Renal cortex interstitium (tissue), 15 donors: ENCODE measurements at places on chromosomes 1 and 21.

DNA sequence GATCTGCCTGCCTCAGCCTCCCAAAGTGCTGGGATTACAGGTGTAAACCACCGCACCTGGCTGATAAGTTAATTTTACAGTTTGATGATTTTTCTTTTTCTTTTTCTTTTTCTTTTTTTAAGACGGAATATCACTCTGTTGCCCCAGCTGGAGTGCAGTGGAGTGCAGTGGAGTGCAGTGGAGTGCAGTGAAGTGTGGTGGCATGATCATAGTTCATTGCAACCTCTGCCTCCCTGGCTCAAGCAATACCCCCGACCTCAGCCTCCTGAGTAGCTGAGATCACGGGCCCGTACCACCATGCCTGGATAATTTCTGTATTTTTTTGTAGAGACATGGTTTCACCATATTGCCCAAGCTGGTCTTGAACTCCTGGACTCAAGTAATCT, 84.4 kb upstream of the CXADR start:
- DNase-seq, result no peak

DNA sequence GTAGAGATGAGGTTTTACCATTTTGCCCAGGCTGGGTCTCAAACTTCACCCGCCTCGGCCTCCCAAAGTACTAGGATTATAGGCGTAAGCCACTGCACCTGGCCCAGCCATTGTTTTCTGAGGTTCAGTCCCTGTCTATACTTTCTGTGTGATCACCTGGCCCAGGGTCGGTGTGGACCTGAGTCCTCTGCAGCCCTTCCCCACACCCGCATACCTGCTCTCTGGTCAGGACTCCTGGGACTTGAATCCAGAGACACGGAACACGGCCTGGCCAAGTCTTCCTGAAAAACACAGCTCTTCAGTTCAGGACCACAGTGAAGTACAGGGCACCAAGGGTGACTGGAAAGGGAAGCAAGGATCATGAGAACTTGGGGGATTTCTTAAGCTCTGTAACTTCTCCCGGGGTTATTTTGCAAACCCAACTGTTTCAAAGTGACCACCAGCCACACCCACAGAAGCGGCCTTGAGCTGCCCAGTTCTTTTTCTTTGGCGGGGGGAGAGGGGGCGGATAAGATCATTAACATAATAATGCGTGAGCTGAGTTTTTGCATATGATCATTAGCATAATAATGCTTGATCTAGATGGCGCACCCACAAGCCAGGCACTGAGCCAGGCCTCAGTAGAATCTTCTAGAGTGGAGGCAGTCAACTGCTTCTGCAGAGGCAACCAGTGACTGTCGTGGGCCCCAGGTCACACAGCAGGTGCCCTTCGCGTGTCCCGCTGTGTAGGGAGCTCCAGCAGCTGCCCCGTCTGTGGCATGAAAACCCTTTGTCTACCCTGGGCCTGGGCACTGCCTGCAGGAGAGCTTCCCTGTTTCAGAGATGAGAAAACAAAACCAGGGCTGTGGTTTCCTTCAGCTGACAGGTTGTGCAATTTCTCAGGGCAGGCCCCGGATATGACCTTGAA, 1.7 kb upstream of the NADK start:
- DNase-seq, result no peak

DNA sequence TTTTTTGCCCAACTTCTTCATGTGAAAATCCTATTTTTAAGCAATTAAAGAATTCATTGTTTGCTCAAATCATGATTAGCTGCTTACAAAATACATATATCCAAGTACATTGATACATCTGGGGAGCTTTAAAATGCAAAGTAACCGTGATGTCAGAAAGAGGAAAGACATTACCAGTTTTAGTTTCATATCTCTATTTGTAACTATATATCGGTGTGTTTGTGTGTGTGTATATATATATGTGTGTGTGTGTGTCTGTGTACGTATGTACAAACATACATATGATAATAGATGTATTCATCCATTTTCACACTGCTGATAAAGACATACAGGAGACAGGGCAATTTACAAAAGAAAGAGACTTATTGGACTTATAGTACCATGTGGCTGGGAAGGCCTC, 310.1 kb downstream of the DPYD start:
- DNase-seq, result no peak

- DNase-seq, result no peak
These were observed 57.5 kb downstream of the TYW3 start for GRCh38 chr1:74790453-74790852.

DNA sequence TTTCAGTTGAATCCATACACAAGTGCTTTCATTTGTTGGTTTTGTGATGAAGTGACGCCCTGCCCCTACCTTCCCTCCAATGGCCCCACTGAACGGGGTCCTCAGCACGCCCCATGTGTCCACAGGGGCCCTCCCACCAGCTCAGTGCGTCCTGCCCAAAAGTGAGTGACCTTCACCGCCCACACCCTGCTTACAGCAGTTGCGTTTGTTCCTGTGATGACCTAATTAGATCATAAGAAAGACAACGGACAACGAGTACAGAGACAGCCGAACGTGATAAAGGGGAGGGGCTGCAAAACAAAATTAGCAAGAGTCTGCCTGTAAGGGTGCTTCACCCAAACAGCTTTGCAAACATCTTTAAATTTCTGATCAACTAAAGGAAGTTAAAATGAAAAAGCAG, 38.2 kb upstream of the RIPK4 start:
- no peak for DNase-seq

GRCh38 chr1:118988186-118989005, at the start of gene TBX15:
TBX15 (minus strand) TSS chr1:118988343; CDS start chr1:118987795, 548 bp downstream.
- DNase-seq, result no peak

DNA sequence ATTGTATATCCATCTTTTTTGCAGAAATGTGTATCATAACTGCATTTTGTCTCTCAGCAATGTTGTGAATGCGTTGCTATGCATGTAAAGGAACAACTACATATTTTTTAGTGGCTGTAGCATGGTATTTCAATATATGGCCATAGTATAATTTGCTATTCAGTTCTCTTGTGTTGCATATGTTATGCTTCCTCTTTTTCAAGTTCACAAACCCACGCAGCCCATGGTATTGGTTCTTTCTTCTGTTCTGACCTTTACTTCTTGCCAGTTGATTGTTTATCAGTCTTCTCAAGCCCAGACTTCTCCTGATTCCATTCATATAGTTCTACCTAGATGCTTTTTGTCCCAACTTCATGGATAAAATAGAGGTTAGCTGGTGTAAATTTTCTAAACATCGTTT, 6.1 kb downstream of the SLC22A15 start:
- DNase-seq, result no peak

DNA sequence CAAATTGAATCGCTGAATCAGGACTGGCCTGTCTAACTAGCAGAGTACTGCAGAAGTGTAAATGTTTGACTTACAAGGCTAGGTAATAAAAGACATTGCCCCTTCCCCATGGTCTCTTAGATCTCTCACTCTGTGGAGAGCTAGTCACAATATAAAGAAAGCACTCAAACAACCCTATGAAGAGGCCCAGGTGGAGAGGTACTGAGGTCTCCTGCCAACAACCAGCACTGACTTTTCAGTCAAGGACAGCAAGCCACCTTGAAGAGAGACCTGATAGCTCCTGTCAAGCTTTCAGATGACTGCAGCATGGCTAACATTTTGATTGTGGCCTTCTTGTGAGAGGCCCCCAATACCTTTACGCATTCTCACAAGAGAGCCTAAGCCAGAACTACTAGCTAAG, 18.5 kb downstream of the HFM1 start:
- DNase-seq, result no peak

GRCh38 chr21:45535341-45536081, 6.7 kb downstream of the SLC19A1 start:
- DNase-seq, result no peak

GRCh38 chr1:92832537-92833114, 786 bp downstream of the RPL5 start:
- no peak for DNase-seq

DNA sequence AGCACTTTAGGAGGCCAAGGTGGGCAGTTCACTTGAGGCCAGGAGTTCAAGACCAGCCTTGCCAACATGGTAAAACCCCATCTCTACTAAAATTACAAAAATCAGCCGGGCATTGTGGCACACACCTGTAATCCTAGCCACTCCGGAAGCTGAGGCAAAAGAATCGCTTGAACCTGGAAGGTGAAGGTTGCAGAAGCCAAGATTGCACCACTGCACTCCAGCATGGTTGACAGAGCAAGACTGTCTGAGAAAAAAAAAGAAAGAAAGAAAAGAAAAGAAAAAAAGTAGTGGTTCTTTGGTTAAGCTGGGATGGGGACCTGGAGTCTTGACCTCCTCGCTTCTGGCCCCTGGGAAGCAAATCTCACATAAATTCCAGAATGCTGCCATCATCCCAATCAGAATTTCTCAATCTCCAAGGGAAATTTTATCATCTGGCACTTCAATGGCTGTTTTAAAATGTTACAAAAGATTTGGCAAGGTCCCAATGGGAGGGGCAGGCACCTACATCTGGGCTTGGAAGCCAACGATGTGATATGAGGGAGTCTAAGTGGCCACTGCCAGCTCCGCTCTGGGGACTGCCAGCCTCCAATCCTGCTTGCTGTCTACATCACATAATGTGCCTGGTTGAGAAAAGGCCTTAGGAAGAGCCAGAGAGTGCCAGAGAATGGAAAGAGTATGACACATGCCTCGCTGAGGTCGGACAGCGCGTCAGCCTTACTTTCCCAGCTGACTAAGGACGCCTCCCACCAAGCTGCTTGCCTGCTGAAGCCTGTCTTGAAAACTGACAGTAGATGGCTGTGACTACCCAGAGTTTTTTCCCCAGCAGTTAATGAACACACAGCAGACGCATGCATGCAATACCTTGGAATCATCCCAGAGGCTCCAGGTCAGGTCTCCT, 42.1 kb upstream of the SRP9 start:
- DNase-seq, result peak; percentile 64

- DNase-seq, result no peak
These were observed 67.0 kb downstream of the CHD5 start for GRCh38 chr1:6113116-6113515.

DNA sequence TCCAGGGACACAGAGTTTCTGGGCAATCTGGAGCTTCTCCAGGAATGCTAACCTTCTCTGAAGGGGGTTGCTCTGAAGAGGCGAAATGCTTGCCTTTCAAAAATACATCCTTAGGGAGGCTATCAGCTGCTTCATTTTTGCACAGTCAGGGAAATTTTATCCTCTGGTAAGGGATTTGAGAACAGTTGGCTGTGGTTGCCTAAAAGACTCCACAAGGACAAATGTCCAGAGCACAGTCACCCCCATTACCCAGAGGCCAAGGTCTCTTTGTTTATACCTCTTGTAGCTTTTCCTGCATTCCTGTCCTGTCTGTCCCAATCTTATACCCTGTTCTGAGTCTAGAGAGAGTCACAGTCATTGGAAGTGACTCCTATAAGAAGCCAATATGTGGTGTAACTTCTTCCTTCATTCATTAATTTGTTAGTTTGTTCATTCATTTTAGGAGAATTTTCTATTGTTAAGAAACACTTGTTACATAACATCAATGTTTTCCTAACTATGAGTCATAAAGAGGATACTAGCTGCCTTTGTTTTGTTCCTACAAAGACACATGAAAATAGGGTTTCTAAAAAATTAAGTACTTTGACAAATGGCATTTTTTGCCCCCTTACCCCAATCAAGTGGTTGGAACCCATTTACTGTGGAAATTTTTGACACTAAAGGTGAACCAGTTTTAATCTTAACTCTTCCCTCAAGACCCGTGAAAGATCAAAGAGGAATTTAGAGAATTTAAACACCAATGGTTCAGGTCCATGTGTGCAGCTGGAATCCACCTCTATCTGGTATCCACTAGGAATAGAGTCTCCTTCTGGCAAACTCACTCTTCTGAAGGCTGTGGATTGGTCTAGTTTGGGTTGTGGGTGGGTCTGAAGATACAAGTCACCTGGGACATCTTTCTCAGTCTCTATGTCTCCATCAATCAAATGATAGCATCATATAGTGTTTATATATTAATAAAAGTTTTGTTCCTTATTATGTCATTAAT, 47.1 kb downstream of the GPR88 start:
- no peak for DNase-seq

DNA sequence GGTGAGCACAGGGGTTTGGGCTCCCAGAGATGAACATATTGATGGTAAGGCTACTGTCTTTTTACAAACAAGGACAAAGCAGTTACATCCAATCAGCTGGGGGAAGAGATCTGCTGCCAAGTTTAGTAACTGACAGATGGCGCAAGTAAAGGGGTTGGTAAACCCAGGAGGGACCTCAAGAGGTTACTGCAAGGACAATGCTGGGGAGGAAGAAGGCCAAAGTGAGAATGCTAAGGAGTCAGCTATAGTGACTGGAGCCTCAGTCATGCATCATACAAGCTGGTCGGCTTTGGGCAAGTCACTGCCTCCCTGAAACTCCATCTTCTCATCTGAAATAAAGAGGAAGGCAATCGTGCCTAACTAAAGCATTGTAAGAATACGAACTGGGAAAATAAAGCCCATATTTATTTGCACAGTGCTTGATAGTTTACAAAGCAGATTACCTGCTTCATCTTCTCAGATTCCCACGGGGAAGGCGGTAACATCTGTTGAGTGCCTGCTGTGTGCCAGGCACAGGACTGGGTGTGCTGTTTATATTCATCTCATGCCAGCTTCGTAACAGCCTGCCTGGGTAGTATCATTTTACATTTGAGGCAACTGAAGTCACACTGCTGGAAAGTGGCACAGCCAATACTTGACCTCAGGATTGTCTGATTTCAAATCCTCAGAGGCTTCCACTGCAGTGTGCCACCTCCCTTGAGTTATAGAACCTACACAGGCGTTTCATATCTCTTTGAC, 114.8 kb downstream of the BEND5 start:
- no peak for DNase-seq

GRCh38 chr1:81174811-81175476, 625.8 kb upstream of the ADGRL2 start:
- no peak for DNase-seq

DNA sequence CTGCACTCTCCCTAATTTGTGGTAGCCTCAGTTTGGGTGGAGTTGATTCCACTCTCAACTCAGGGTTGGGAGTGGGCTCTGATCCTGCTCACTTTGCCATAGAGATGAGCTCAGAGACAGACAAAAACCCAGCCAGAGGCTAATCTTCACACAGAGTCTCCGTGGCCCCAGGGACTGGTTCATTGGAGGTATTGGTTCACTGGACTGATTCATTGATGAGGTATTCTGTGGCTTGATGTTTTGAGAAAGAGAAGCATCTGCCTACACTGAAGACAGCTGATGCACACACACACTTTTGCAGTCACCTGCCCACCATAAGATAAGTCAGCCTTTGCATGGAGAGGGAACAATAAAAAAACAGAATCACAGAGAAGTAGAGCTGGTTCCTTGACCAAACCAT, 183.8 kb downstream of the AJAP1 start:
- DNase-seq, result no peak

DNA sequence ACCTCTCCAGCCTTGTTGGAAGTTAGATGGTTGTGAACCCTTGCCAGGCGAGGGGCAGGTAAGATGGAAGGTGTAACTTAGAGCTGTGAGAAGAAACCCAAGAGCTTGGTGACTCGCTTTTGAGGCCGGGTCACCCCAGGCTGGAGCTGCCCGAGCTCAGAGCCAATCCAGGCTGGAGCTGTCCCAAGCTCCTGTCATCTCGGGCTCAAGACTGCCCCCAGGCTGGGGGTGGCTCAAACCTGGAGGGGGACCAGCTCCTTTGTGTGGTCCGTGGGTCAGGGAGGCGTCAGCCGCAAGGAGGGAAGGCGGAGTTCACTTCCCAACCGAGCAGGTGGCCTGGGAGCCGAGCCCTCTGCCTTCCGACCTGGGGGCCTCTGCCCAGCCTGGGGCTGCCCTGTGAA, 2.0 kb downstream of the HUNK start:
- DNase-seq, result no peak

- DNase-seq, result no peak
These were observed 184.5 kb downstream of the FASLG start for GRCh38 chr1:172843444-172843843.

- DNase-seq, result no peak
These were observed 36.0 kb downstream of the ABCG1 start for GRCh38 chr21:42254651-42255601.
